Adipocyte (in vitro differentiated cells): ENCODE measurements at places on chromosomes 12 and 14.
A peak's percentile ranks its signal among the peaks of the same experiment; 100 is the strongest.

DNA sequence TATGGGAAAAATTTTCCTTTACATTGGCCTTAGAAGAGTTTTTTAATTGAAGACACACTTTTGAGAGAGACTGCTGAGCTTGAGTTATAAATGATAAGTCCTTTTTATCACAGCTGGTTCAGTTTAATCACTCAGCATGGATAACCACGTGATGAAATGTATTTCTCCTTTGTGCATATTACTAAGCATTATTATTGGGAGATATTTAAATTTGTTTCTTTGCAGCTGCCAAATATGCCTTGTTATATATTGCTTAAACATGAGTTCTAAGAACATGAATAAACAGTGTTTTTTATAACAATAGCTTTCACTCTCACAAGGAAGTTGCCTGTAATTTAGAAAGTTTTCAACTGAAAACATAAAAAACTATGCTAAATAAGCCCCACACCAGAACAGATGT lies 293.5 kb upstream of the LRFN5 start:
- DNase-seq = no peak

DNA sequence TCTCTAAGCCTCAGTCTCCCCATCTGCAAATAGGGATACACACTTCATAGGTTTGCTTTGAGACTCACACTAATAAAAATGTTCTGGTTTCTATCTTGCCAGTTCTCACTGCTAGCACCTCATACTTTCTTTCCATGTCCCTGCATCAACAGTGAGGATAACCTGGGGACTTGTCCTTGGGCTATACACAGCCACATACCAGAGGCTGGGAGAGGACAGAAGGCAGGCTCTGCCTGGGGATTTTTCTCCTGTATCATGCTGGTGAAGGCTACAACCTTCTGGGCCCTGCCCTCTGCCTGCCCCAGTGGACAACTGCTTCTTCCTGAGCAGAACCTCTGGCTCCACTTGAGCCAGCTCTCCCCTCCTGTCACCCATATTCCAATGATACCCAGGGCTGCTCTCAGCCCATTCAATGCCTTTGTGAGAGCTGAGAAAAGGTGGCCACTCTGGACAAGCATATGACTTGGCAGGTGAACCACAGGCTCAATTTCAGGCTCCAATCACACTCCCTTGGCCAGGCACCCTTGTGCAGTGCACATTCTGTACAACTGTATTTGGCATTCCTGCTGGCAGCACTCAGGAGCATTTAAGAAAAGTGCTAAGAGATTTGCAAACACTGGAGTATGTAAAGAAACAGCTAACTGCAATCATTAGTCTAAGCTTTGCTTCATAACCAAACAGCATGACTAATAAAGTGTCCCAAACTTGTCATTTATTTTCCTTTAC lies 135.8 kb upstream of the VRK1 start:
- DNase-seq = no peak

DNA sequence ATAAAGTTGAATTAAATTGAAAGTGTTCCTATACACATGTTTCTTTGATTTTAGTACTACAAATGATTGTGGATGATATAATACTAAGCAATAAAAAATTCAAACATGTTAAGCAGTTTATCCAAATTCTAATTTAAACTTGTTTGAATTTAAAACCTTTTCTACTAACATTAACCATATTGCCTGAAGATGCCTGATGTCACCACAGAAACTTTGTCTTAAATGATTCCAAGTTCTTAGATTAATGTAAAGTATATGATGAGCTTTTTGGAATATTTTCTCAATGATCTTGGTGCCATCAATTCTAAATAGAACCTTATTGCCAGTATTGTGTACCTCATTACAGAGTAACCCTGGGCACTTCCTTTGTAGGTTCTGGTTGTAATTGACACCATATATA lies 259.6 kb downstream of the NAV3 start:
- no peak for DNase-seq

GRCh38 chr12:112964915-112965314 lies 13.4 kb upstream of the OAS2 start:
- no peak for DNase-seq

DNA sequence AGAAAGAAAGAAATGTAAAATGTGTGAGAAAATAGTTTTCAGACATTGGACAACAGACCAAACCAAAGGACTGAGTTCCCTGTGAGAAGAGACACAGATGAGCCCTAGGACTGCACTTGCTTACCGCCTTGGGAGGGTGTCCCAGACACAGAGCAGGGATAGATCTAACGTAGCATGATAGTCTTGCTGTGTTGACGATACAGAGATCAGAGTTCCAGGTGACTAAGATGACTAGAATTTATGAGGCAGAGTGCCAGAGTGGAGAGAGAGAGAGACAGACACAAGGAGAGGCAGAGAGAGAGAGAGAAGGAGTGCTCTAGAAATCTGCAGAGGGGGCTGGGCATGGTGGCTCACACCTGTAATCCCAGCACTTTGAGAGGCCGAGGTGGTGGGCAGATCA lies 148.2 kb upstream of the LMNTD1 start:
- no peak for DNase-seq

DNA sequence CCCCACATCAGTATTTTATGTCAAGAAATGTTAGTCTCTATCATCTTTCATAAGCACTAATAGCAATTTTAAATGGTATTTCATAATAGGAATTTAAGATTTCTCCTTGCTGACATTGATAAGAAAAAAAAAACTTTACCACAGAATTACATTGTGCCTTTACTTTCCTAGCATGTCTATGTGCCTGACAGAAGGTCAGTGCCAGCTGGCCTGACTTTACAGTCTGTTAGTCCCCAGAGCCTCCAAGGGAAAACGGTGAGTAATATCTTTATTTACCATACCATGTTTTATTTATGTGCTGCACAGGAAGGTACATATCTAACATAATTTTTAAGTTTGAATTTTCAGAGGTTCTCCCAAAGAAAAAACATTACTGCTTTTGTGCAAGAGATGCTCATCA lies 152.0 kb upstream of the AEBP2 start:
- DNase-seq = no peak

- no peak for DNase-seq
Observed at GRCh38 chr12:9702255-9702654, 30.6 kb downstream of the CLECL1 start.

DNA sequence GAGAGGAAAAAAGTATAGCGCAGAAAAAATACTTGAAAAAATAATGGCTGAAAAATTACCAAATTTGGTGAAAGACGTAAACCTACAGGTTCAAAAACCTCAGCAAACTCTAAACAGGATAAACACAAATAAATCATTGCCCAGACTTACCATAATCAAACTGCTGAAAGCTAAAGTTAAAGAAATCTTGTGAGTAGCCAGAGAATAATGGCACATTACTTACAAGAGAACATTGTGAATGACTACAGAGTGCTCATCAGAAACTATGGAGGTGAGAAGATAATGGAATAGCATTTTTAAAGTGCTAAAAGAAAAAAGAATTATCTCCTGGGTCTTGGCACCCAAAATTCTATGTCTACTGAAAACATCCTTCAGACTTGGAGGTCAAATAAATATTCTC lies 36.0 kb downstream of the ATF1 start:
- DNase-seq = peak; percentile 11

- DNase-seq = peak; percentile 60
Observed at GRCh38 chr14:51603495-51603894, 48.2 kb upstream of the FRMD6 start.

DNA sequence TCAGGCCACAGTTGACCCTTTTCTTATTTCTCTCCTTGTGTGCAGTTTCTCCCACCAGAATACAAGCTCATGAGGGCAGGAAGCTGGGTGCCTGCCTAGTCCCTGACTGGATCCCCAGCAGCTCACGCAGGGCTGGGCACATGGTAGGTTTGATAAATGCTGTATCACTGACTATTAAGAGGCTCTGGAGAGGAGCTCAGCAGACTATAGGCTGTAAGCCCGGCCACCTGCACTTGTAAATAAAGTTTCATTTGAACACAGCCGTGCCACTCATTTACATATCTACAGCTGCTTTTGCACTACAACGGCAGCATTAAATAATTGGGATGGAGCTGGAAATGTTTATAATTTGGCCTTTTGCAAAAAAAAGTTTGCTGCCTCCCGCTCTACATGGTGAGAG lies 32.0 kb downstream of the CHGA start:
- no peak for DNase-seq

DNA sequence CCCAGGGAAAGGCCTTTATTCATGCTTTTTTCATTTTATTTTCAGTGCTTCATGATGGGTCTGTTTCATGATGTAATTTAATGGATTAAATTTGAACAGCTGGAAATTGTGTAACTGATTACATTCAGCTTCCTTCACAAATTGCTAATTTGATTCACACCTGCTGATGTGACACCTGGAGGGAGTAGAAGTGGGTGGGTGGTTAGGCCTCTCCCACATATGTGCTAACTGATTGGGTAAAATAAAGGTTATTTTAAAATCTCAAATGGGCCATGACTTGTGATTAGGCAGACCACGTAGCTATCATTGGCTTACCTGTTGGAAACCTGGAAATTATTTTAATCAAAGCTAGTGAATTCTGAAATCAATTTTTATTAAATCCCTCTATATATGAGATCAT lies 142.1 kb downstream of the GXYLT1 start:
- no peak for DNase-seq

DNA sequence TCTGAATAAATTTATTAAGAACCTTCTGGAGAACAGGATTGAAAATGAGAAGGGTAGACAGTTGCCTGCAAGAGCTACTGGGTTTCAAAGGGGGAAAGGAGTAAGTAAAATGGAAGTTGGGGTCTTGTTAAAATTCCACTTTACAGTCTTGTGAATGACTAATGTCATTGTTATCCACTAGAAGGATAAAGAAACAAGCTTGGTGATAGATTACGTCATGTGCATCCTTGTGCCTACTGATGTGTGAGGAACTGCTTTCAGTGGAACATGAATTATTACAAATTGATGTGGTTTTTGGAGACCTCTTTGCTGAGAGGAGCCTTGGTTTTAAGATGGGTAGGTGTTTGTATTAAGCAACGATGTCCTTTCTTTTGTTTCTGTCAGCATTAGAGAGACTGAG lies 272.5 kb upstream of the PRICKLE1 start:
- no peak for DNase-seq

DNA sequence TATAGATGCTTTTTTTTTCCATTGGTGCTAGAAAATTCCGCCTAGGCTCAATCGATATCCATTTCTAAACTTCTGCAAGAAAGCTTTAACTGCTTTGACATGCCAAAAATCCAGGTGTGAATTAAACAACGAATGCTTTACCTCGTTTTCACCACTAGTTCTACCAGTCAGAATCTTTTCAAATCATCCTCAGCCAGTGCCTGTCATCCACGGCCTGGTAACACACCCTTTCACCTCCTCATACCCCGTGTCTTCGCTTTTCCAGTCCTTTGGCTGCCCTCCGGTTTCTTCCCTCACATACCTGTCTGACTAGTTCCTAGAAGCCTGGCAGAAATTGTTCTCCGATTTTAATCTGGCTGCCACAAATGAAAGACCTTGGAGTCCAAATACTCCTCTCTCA lies 1.4 kb upstream of the PHC1 start:
- peak; percentile 22 for DNase-seq

GRCh38 chr12:50788561-50788960 lies 24.7 kb downstream of the ATF1 start:
- DNase-seq = peak; percentile 91

DNA sequence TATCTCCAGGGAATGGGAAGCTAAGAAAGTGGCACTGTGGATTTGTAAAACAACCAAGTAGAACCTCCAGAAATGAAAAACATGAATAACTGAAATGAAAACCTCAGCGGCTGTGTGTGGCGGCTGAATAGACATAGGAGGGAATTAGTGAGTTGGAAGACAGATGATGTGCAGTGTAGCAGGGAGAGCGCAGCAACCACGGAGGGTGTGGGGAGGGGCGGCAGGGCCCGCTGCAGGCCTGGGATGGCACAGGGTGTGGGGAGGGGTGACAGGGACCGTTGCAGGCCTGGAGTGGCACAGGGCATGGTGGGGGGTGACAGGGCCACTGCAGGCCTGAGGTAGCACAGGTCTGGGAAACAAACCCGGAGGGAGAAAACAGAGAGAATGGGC lies 51.1 kb downstream of the BEGAIN start:
- no peak for DNase-seq

- peak; percentile 50 for DNase-seq
Observed at GRCh38 chr12:27333403-27334009, 870 bp downstream of the BMAL2 start.

- DNase-seq = peak; percentile 92
Observed at GRCh38 chr14:93959239-93960107, 16.9 kb downstream of the ASB2 start.

GRCh38 chr14:100725587-100726387 lies 905 bp upstream of the DLK1 start:
- DNase-seq = no peak

DNA sequence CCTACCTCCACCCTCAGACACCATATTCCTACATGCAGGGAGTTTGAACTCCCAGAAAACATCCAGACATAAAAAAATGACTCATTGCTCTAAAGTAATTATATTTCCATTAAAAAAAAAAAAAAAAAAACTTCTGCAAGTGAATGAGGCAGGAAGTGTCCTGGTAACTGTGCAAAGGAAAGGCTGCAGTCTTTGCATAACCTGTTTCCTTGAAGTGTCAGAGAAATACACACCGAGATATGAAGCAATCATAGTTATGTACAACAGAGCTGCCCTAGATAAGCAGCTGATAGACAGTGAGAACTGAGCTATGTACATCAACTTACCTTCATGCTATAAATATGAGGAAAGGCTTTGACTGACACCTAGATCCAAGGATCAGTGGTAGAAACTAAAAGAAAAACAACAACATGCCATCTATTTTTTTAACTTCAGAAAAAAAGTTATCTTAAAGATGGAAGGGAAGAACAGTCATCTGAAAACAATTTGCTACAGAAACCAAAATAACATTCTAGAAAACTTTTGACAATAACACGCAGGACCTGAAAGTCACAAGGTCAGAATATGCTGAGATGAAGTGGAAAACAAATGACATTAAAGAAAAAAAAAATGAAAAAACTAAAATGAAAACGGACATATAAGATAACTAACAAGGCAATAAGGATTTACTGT lies 263.2 kb downstream of the SEC23A start:
- DNase-seq = no peak

- DNase-seq = no peak
Observed at GRCh38 chr12:89015419-89015818, 336.9 kb downstream of the DUSP6 start.

DNA sequence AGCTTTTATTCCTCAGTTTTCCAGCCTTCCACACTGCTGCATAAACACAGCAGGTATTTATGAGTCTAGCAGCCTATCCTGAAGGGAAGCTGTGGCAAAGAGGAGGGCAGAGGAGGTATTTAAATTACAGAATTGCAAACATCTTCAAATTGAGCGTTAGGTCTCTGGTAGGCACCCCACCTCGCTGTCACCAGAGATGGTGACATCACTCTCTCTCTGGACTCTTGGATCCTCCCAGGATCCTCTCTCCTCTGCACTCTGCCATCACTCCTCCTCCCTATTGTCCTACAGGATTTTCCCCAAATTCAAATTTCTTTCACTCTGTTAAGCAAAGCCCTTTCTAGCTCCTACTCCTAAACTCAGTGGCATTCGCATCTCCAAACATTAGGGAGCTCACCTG lies 6.7 kb downstream of the PLEKHD1 start:
- no peak for DNase-seq

- peak; percentile 89 for DNase-seq
Observed at GRCh38 chr14:67934087-67934486, 114.5 kb downstream of the RAD51B start.

GRCh38 chr12:124440841-124441381 lies 126.5 kb downstream of the NCOR2 start:
- no peak for DNase-seq
